ENCODE measurements at places on chromosomes 1 and 21.

- peak; percentile 68 for DNase-seq
Observed at GRCh38 chr1:232921381-232921780, 29.0 kb upstream of the NTPCR start.

DNA sequence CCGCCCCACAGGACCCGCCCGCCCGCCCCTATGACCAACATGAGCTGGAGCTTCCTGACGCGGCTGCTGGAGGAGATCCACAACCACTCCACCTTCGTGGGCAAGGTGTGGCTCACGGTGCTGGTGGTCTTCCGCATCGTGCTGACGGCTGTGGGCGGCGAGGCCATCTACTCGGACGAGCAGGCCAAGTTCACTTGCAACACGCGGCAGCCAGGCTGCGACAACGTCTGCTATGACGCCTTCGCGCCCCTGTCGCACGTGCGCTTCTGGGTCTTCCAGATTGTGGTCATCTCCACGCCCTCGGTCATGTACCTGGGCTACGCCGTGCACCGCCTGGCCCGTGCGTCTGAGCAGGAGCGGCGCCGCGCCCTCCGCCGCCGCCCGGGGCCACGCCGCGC lies 7.9 kb upstream of the IBA57 start:
- DNase-seq, result no peak

DNA sequence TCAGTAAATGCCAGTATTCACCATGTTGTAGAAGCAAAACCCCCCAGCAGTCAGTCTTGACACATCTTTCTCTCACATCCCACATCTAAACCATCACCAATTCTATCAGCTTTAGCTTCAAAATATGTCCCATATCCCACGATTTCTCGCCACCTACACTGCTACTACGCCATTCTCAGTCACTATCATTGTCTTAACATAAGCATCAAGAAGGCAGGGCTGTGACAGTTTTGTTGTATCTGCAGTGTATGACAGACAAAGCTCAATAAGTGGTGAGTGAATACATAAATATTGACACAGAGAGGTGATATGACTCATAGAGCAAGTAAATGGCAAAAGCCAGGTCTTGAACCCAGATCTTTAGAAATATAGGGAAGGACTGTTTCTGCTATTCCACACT lies 59.9 kb downstream of the JAK1 start:
- DNase-seq, result no peak

DNA sequence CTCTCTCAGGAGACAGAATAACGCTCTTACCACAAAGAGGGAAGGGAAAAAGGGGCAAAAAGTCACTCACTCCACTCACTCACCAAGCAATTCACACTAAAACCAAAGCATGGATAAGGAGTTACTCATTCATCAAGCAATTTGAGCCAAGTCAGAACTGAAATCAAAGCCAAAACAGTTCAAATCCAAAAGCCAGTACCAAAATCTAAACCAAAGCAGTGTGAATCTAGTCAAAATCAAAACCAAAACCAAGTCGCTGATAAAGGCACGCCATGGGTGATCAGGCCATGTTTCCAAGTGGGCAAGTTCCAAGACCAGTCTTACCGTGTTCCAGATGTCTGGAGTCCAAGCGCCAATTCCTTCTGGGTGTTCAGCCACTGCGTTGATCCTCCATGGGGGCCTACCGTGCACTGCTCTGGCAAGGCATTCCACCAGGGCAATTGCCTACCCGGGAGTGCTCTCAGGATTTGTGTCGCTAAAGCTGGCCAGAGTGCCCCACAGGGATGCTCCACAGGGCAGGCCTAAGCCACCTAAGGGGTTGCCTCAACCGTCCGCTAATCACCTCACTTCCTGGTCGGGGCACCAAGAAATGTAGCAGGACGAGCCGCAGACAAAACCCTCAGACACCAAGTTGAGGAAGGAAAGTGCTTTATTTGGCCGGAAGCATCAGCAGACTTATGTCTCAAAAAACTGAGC lies 142.3 kb downstream of the TRIM33 start:
- no peak for DNase-seq

- no peak for DNase-seq
Observed at GRCh38 chr1:41844255-41844654, 74.5 kb downstream of the HIVEP3 start.
